ENCODE measurements at places on chromosomes 7 and 10.

GRCh38 chr10:70984986-70985722, 96.8 kb upstream of the PCBD1 start:
- no peak for DNase-seq

- no peak for DNase-seq
These were observed 264.3 kb downstream of the SEMA3A start for GRCh38 chr7:83930262-83930661.

GRCh38 chr10:4034907-4035598, 250.0 kb upstream of the KLF6 start:
- DNase-seq, result no peak

DNA sequence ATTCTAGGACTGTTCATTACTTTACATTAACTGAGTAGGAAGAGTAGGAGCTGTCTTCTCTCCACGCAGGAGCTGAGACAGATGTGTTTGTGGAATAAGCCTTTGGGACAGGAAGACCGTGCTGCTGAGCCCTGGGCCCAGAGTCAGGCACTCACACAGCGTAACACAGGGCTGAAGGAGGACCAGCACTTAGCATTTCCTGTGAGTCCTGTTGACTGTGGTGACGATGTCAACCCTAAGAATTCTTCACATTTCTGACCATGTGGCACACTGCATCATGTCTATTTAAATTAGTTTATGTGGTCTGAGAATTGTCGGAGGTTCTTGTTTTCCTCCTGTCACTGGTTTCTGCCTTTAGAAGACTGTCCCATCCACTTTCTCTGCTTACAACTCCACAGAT, 117.2 kb downstream of the PIP4K2A start:
- DNase-seq, result peak; percentile 42

- DNase-seq, result no peak
These were observed 156.2 kb downstream of the PARD3 start for GRCh38 chr10:34658934-34659333.

DNA sequence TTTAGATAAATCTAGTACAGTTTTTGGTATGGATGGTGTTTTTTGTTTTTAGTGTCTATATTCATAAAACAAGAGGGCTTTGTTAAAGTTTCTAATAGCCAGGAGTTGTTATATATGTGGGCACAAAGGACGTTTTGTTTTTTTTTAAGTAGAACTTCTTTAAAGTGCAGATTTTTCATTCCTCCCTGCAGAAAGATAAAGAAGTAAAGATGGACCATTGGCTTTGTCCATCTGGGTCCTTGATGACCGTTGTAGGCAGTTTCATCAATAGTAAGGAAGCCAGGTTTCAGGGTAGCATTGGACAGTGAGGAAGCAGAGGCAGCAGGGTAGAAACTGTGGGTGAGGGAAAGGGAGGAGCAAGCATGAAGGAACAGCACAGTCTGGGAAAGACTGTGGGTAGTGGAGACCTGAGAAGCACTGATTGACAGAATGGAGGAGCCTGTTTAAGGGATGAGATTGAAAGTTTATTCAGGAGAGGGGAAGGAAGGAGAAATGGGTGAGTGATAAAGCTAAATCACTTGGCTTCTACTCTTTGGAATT, 5.3 kb downstream of the CALU start:
- DNase-seq, result no peak

- DNase-seq, result no peak
These were observed 15.4 kb downstream of the CTBP2 start for GRCh38 chr10:125144693-125145623.

- no peak for DNase-seq
These were observed 13.0 kb downstream of the OGDHL start for GRCh38 chr10:49749144-49749543.

GRCh38 chr7:47520406-47520805, 61.5 kb downstream of the TNS3 start:
- no peak for DNase-seq

DNA sequence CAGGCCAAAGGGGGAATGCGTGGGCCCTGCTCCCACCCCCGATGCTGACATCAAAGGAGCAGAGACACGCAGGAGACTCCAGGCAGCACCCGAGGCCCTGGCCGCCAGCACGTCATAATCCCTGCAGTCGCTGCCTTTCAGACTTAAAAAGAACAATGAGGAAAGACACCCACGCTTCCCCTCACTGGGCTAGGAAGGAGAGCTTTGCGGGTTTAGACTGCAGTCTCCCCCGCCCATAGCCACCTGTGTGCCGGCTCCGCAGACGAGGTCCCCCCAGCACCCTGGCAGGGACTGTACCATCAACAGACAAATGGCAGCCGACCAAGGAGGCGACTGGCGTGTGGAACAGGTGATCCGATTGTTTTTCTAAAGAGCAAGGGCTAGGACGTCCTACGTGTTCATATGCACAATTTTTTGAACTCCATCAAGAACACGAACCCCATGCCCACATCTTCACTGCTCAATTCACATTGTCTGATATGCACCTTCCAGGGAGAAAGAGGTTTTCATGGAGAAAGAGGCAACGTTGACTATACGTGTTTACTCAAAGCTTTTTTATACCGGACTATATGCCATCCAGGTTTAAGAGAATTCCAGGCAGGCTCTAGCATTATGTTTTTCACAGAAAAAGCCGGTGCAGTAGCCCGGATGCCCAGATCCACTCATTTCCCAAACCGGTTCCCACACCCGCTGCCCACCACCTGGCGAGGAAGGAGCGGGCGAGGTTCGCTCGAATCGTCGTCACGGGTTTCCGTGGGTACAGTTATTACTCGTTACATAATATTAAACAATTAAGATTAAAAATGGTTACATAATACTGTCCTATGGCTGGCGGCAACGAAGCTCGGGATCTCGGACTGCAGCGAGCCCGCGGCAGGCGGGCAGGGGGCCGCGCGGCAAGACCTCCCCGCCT, 1.1 kb downstream of the GRB10 start:
- DNase-seq, result peak; percentile 17

- no peak for DNase-seq
These were observed 27.2 kb upstream of the AP5Z1 start for GRCh38 chr7:4748231-4748681.

GRCh38 chr10:132461683-132462231, 64.8 kb downstream of the PWWP2B start:
- no peak for DNase-seq

DNA sequence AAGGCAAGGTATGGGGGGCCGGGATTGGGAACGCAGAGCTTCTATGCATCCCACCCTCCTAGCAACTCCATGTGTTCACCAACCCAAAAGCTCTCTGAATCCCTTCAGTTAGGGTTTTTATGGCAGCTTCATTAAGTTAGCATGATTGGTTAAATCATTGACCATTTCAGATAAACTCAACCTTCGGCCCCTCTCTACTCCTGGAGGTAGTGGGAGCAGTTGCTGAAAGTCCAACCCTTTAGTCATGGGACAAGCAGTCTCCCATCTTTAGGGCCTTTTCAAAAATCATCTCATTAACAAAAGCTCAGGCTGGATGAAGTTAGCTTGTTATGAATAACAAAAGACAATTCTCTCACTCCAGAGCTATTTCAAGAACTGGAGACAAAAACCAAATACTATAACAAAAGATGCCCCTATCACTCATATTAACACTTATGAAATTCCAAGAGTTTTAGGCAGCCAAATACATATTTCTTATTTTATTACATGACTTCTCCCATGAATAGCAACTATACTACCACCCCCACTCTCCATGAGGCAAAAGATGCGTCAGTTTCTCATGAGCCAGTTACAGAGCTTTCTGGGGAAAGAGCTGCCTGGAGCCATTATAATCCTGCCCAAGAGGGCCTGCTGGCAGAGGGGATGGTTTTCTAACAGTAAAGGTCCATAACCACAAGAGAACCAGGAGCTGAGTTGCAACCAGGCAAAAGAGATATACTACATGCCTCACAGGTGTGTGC, 44.6 kb downstream of the SLC16A12 start:
- DNase-seq, result no peak

- DNase-seq, result peak; percentile 59
These were observed 12.2 kb downstream of the ARPC1B start for GRCh38 chr7:99386584-99387238.

GRCh38 chr10:63673246-63673645, 152.0 kb downstream of the REEP3 start:
- DNase-seq, result no peak

DNA sequence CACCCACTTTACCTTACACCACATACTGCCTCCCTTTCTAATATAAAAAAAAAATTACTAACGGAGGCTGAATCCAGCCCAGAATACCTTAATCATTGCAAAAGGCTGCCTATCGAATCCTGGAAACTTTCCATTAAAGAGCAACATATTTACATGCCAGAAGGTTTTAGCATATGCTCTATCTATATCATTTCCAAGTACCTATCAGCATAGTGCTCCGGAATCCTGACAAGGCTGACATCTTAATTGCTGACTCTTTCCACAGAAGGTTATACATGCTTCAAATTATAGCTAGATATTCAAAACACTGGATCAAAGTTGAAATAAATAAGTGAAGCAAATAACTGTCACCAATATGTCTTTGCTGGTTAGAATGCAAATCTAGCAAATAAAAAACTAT, 170.9 kb upstream of the CDK1 start:
- DNase-seq, result no peak

GRCh38 chr10:131116991-131117375, 194.5 kb downstream of the TCERG1L start:
- DNase-seq, result no peak

GRCh38 chr7:36128448-36129047, 24.5 kb upstream of the EEPD1 start:
- DNase-seq, result no peak

GRCh38 chr7:135877805-135878204, 99.4 kb downstream of the MTPN start:
- DNase-seq, result no peak

- no peak for DNase-seq
These were observed 98.7 kb downstream of the TCERG1L start for GRCh38 chr10:131212763-131213325.

Measured in CD4-positive, alpha-beta T cell treated with Interleukin-15 for 1 hour (primary cell).